ENCODE measurements at places on chromosomes 5 and 9.

GRCh38 chr5:82151204-82151603 lies 127.0 kb downstream of the RPS23 start:
- no peak for DNase-seq

DNA sequence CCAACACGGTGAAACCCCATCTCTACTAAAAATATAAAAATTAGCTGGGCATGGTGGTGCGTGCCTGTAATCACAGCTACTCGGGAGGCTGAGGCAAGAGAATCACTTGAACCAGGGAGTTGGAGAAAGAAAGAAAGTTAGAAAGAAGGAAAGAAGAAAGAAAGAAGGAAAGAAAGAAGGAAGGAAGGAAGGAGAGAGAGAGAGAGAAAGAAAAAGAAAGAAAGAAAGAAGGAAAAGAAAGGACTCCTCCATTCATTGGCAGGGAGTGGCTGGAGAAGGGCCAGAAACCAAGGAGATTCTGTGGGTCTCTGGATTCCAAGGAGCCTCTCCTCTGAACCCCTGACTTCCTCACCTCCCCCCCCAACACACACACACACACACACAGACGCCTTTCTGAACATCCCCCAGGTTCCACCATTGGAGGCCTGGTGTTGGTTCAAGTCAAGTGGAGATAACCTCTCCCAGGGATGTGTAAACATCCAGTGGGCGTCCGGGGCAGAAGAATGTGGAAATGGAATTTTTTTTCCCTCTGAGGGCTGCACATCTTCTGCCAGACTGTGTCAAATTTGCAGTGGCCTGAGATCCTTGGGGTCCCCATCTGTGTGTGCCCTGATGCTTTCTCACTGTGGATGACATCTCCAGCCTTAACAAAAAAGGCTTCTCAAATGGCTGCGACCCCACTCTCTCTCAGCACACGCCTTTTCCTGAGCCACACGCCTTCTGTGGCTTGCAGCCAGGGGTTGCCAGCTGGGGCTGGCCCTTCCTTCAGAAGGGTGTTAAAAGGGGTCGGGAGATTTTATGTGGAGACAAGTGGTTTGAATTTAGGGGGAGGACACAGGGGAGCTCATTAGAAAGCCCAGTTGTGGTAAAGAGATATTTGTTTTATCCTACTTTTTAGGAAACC lies 109.3 kb upstream of the HAND1 start:
- DNase-seq: peak; percentile 12

- peak; percentile 56 for DNase-seq
These were observed 239.3 kb upstream of the GRIN3A start for GRCh38 chr9:101977614-101978210.

DNA sequence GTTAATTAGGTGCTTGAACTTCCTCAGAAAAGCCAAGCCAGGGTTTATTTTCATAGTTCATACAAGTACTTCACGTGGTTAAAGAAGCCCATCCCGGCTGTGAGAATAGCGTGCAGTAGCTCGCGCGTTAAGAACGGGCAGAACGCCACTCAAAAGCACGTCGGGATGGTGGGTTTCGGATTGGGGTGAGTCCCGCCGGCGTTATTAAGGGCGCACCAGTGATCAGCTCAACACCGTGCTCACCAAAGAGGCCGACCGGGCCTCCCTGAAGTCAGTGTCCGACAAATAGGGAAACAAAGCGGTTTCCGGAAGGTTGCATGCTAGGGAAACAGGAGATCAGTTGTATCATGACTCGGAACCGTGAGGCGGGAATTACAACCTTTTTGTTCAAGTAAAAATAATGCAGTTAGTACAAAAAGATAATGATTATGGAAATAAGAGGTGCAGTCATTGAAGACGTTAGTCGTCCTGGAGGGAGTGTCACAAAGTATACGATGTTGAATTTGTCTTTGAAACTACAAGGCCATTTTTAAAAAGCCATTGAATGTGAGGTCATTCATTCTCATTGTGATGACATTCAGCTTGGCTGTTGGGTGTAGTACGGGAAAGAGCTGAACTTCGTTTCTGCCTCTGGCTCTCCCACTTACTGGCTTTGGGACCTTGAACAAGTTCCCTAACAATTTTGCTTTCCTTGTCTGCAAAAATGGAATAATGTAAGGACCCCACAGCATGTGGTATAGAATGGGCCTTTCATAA lies 992 bp downstream of the SETD9 start:
- DNase-seq: no peak

DNA sequence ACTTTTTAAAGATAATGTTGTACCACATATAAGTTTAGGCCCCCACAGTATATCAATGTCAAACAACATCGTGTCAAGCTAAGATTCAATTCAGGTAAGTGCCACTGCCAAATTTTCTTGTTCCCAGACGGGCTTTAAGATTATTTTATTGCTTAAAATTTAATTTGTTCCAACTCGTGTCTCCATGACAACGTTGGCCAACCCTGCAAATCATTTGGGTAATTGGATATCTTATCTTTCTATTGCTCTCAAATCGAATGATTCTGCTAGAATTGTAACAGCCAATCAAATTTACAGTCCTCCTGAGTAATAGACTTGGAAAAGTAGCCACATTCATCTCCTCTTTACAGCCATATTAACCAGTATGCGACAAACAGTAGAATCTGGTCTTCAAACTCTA lies 19.5 kb downstream of the TLE1 start:
- DNase-seq: no peak
